ENCODE measurements at places on chromosomes 1 and 21. TPM values are rescaled to one million over a fixed set of nuclear protein-coding genes. Genes with fewer than 3 reads are reported as not detected.

Gene ZSWIM5
- total RNA-seq, result 7.9 TPM

Gene ASPM
- 14.4 TPM for total RNA-seq

Gene GJA4
- 4.0 TPM for total RNA-seq

Gene VCAM1
- 81.8 TPM for total RNA-seq

Gene SDCCAG8
- 73.0 TPM for total RNA-seq

Gene ESRRG
- 42.7 TPM for total RNA-seq

Gene TNNI3K
- total RNA-seq, result 4.1 TPM

Gene UMODL1
- 0.11 TPM for total RNA-seq

Gene MPL
- 0.11 TPM for total RNA-seq

Gene SPATA1
- total RNA-seq, result 0.99 TPM

Gene CELF3
- total RNA-seq, result 13.9 TPM

Gene ACTN2
- 6.1 TPM for total RNA-seq

Gene DNASE2B
- total RNA-seq, result not detected

Gene FCRL1
- total RNA-seq, result 0.06 TPM

Gene HES3
- total RNA-seq, result not detected

Gene SYNC
- total RNA-seq, result 17.2 TPM

Gene GPR37L1
- 3.1 TPM for total RNA-seq

Gene VASH2
- 9.0 TPM for total RNA-seq

Gene KCNK2
- total RNA-seq, result 70.4 TPM

Gene PIGR
- total RNA-seq, result 0.10 TPM

Gene NOTCH2
- total RNA-seq, result 131 TPM

Gene NPL
- total RNA-seq, result 60.3 TPM

Gene EXTL1
- 2.3 TPM for total RNA-seq

Gene SH2D5
- total RNA-seq, result 1.5 TPM

Gene FMO5
- total RNA-seq, result 3.1 TPM

Gene LRRC38
- 1.7 TPM for total RNA-seq

Gene KCNQ4
- 1.7 TPM for total RNA-seq

Gene KIAA1614
- total RNA-seq, result 9.8 TPM

Gene KIF2C
- 10.8 TPM for total RNA-seq

Gene PLA2G2F
- total RNA-seq, result not detected

Gene CCDC17
- not detected for total RNA-seq

Measured in spinal cord (tissue), 10 donors.